ENCODE measurements at places on chromosomes 5 and 9. TPM values are rescaled to one million over a fixed set of nuclear protein-coding genes. Genes with fewer than 3 reads are reported as not detected.

DNA sequence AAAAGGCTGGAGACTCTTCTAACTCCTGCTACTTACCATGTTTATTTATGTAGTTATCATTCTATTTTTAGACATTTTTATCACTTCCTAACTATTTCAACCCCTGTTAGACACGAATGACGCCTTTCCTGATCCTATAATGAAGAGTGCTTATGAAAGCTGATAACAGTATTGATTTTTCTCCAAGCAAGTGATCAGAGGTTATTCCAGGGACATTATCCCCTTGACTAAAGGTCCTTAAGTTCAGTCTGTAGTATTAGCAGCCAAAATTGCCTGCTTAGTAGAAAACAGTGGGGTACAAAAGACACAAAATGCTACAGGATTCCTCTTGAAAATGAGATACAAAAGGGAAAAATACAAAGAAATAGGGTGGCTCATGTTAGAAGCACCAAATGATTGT lies 235.6 kb downstream of the DNAH5 start:
- DNase-seq: no peak

- DNase-seq: no peak
Observed at GRCh38 chr5:150612905-150613670, 27.4 kb upstream of the SYNPO start.

The TMEM174 gene
- total RNA-seq: 1.1 TPM

The SPATA6L gene
- total RNA-seq: 15.1 TPM

The LCN15 gene
- total RNA-seq: not detected

- DNase-seq: no peak
Observed at GRCh38 chr5:13785781-13786415, 158.6 kb downstream of the DNAH5 start.

- DNase-seq: no peak
Observed at GRCh38 chr5:20649966-20650365, 662.0 kb upstream of the CDH18 start.

The ZNF618 gene
- total RNA-seq: 31.9 TPM

The KDM4C gene
- total RNA-seq: 47.1 TPM

DNA sequence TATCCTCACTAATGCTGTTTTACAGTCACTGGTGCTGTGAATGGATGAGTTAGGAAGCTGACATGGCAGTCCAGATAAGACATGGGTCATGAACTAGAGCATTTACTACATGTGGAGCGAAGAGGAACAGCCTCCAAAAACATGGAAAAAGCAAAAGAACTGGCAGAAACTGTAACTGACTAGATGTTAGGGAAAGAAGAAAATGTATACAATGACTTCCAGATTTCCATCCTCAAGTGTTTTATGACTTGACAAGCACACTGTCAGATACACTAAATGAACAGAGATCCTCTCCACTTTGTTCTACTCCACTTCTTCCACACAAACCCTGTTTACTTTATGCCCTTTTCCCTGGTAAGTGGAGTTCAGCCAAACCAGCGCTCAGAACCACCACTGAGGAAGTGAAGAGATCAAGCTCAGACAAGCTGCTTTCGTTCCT lies 11.5 kb downstream of the HMGCS1 start:
- DNase-seq: no peak

- no peak for DNase-seq
Observed at GRCh38 chr9:105333811-105334210, 89.4 kb downstream of the SLC44A1 start.

- DNase-seq: no peak
Observed at GRCh38 chr9:110180511-110181434, 27.2 kb downstream of the C9orf152 start.

DNA sequence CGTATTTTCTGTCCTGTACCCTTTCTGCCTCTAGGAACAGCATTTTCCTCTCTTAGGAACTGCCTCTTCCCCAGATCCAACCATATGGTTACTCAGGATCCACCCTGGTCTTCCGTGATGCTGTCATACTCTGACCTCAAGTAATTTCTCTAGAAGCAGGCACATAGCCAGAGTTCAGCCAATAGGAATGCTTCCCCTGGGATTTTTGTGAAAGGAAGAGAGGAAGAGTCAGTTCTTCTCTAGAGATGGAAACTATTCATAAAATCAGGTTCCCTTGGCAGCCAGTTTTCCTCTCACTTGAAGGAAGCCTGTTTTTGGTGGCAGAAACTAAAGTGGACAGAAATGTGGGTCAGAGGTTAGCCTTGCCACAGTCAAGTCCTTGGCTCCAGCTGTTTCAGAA lies 400.1 kb upstream of the PCSK5 start:
- DNase-seq: no peak

The RGS7BP gene
- 10.7 TPM for total RNA-seq

The PPP3R2 gene
- not detected for total RNA-seq

GRCh38 chr5:3000631-3001030 lies 249.2 kb upstream of the IRX2 start:
- no peak for DNase-seq

DNA sequence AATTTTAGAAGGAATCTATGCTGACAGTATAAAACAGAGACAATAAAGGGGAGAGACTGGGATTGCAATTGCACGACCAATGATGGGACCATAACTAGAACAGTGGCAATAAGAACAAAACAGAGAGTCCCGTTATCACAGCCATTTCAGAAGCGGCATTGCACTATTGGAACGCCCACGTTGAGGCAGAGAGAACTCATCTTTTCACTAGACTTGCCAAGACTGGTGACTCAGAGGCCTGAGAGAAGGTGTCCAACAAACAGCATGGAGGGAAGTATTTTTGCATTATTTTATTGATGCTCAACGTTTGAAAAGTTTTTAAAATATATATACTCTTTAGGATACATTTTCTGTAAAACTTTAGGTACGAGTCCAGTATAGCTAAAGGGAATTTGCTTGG lies 737.7 kb downstream of the TLE1 start:
- no peak for DNase-seq

The POC5 gene
- total RNA-seq: 12.1 TPM

DNA sequence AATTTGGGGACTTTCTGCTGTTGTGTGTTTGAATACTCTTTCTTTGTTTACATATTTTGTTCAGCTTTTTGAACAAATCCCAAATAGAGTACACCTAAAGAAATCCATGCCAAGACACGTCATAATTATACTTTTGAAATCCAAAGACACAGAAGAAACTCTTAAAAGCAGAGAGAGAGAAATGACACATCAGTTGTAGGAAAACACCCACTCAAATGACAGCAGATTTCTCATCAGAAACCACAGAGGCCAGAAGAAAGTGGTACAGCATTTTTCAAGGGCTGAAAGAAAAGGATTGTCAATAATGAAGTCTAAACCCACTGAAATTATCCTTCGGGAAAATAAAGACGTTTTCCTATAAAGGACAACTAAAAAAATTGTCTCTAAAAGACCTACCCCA lies 378.6 kb downstream of the GADD45G start:
- DNase-seq: no peak

The PRUNE2 gene
- total RNA-seq: 65.1 TPM

GRCh38 chr9:113649054-113649453 lies 185.5 kb downstream of the RGS3 start:
- DNase-seq: peak; percentile 77

The SPINK13 gene
- total RNA-seq: 1.6 TPM

DNA sequence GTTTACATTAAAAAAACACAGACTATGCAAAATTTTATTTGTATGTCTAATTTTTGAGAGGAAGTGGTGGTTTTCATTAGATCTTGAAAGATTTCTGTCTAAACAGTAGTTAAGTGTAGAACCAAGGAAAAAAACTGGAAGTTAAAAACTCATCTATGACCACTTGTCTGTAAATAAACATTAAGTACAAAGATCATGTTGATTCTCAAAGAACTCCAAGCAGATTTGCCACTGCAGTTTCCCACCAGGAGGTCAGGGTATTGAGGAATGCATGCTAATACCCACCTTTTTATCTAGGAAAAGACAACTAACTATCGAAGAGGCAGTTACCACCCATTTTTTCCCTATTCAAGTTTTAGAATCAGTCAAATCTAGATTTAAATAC lies 1.9 kb downstream of the STOM start:
- DNase-seq: no peak

- no peak for DNase-seq
Observed at GRCh38 chr5:41071975-41072374, 833 bp upstream of the MROH2B start.

Measured in kidney (tissue), 22 donors.